Stimulated activated CD8-positive, alpha-beta memory T cell treated with anti-CD3 and anti-CD28 coated beads, Interleukin-2, amount 100 ng/mL, for 1 hour (primary cell): ENCODE measurements at places on chromosomes 3 and 15.

DNA sequence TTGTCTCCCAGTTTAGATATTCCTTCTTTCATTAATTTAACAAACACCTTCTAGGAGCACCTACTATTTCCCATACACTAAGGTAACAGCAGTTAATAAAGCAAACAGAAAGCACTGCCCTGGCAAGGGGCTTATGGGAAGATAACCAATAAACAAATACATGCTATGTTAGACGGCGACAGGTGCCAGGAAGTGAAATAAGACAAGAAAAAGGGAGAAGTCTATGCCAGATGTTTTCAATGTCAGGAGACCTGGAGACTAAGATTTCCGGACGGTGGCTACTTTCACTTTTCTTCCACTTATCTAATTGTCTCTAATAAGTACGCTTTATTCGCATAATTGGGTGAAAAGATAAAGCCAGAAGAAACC is 32.5 kb upstream of the ZNF445 start:
- no peak for DNase-seq

DNA sequence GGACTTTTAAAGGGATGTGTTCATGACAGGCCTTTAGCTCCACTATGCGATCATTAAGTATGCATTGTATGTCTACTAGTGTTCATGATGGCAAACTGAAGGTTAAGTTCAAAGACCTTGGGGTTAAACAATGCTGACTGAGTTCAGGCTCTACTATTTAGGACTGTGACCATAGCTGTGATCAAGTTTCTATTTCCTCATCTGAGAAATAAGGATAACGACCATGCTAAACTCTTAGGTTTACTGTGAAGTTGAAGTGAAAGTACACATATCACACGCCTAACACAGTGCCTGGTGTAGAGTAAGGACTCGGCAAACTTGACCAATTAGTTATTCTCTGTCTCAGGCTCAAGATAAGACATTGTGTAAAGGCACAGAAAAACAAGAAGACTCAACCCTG is 243.2 kb downstream of the MBNL1 start:
- no peak for DNase-seq

DNA sequence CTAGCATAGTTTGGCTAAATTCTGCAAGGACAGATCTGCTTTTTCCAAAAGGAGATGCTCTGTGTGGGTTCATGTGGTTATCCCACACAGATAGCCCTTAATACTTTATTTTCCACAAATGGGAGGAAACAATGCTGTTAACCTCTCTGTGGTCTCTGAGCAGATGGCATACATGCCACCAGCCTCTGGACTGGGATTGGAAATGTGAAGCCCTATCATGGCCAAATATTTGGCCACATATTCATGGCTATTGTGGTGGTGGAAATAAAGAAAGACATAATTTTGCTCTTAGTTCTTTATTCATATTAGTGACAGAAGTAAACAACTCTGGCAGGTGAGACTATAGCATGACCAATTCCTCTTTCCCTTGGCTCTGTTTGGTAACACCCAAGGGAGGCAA is 726.2 kb downstream of the ROBO1 start:
- DNase-seq = no peak

DNA sequence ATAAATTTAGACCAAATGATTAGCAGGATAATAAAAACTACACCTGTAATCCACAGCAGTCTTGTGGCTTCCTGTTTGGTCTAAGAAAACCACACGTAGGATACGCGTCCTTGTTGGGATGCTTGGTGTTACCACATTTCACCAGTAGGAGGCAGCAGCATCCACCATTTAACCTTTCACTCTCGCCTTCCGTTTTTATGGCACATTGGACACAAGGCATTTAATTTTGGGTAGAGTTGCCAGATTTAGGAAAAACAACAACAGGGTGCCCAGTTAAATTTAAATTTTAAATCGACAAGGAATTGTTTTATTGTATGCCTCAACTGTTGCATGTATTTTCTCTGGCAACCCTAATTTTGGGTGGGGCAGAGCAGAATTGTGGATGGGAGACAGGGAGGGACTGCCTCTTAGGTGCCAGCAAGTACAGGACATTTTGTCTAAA is 6.3 kb downstream of the LRRC31 start:
- peak; percentile 11 for DNase-seq

DNA sequence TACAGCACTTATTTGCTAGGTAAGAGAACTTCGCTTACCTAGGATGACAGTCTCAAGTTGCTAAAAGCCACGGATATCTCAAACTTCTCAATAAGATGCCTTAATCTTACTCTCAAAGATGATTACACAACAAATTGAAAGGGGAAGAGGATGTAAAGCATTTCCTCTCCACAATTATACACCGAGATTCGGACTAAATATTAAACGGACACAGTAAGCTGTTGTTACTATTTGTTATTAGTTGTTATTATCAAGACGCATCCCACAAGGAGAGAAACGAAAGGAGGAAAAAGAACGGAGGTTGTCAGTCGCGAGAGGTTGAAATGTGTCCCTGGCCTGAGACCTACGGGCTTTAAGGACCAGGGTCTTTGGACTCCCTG is 660 bp downstream of the ZNF106 start:
- no peak for DNase-seq

DNA sequence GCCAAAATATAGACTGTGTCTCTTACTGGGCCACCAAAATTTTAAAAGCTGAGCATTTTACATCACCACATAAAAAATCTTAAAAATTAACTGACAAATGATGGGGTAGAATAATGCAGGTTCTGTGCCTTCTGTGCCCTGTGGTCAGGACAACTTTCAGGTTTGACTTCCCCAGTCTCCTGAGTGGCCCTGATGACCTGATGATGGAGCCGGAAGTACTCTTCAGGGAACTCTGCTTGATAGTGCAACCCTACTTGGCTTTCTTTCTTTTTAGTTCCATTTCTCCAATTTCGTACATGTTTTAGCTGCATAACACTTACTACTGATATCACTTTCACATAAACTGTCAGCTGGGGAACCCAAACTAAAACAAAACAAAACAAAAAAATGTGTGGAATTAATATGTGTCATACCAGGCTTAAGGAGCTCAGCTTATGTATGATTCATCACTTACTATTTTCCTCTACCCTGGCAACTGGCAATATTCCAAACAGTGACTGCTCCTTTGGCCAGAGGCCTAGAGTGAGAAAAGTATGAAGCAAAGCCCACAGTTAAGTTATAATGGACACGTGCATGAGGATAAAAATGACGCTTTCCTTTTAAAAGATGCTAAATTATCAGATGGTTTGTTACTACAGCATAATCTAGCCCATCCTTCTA is 194.3 kb downstream of the BCHE start:
- DNase-seq = no peak

GRCh38 chr3:138356730-138357405 is 8.5 kb downstream of the MRAS start:
- no peak for DNase-seq

DNA sequence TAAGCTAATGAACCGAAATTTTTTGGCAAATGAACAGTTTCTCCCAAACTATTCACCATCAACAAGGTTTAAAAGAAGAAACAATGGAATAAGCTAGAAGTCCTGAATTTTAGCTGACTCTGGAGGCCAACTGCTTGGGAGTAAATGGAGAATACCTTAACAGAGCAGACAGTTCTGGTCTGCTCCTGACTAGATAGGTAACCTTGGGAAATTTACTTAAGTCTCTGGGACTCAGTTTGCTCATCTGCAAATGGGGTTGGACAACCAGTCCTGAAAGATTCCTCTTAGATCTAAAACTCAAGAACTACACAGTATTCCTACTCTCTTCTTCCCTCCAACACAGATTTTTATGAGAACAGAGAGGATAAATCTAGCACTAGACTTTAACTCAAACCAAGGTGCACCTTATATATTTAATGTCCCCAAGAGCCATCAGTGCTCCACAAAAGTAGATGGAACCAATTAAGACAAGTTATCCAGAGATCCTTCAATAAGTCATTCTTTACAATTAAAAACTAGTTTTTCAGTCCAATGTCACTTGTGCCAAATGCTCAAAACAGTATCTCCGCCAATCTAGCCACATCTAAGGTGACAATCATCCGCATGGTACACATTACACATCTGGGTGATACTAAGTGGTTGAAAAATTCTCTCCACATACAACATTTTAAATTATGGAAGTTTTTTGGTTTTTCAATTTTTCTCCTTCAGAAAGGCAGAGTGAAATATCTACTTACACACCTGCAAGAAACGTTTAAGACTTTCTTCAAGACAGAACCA is 1.5 kb downstream of the RHOA start:
- DNase-seq = no peak

- DNase-seq = no peak
These were observed 45.0 kb upstream of the SACM1L start for GRCh38 chr3:45644063-45644790.

GRCh38 chr15:85361323-85361722 is 19.1 kb upstream of the AKAP13 start:
- DNase-seq = no peak

- no peak for DNase-seq
These were observed 107.0 kb upstream of the PFN2 start for GRCh38 chr3:150077581-150078247.

DNA sequence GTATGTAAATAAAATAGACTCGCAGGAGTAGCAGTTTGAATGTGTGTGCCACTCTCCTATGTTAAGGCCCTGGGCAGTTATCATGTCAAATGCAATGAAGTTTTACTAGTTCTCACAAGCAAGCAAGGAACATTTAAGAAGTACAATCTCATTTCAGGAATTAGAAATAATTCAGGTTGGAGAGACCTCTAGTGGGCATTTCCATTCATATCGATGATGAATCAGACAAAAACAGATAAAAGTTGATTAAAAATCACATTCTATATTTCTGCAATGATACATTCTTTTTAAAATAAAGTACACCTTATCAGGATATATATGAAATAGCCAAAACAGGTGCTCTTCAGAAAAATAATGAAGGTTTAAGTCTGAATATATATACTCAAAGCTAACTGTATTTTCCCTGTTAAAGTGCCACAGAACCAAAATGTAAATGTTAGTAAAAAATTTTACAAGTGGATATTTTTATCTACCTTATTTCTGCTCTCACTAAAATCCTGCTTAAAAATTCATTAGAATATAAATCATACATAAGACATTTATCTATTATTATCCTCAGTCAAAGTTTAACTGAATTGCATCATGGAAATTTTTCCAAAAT is 492.4 kb upstream of the FRG2C start:
- no peak for DNase-seq

DNA sequence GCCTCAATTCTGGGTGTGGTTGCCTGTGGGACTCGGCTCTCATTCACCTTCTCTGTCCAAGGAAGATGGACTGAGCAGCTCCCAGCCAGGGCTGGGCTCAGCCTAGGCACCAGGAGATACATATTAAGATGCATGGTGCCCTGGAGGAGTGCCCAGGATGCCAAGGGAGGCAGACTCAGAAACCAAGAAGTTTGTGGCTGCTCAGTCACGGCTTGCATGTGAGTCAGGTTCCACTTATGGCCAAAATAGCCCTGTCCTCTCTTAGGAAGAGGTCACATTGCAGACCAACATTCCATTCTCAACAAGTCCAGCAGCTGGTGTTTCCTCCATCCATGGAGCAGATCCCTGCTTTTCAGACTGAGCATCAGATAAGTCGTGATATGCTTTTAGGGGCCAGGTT is 21.8 kb downstream of the CDCP1 start:
- no peak for DNase-seq

DNA sequence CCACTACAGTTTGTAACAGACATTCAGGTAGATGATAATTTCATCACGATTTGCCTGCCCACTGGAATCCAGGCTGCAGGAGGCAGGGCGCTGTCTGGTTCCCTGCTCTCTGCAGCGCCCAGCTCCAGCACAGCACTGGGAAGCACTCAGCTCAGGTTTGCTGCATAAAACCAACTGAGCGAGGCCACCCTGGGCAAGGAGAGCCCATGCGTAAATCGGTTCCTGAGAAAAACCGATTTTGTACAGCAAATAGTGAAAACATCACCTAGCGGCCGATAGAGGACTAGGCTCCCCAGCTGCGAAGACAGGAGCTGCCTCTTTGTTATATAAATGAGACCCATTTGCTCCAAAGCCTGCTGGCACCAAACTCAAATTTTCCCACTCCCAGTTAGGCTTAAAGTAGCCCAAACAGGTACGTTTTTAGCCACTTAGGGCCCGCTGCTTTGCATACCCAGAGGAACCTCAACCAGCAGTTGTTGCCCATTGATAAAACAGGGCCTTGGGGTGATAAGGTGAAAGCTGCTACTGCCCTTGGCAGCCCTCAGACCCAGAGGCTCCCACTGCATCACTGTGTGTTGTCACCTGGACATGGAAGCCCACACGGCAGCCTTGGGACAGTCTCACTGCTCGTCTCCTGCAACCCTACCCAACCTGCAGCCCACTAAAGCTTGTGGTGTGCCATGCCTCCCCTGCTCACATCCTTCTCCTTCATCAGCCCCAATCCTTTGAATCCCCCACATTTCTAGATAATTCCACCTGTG is 47.5 kb downstream of the ALDH1L1 start:
- DNase-seq = no peak

GRCh38 chr3:113625834-113626233 is 70.6 kb downstream of the USF3 start:
- DNase-seq = no peak

DNA sequence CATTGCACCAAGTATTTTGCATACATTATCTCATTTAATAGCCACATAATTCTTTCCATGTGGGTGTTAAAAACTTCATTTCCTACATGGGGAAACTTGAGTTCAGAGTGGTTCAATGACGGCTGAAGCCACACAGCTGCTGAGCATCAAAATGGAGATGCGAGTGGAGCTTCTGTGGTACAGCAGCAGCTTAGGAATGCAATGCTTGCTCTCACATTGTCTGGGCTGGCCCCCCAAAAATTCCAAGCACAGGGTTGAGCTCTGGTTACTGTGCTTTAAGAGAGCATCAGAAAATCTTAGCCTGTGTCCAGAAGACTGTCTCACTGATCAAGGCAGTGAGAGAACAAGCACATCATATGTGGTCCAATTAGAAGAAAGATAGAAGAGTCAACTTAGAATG is 57.4 kb upstream of the GADL1 start:
- DNase-seq = no peak

- DNase-seq = no peak
These were observed 15.0 kb downstream of the CEP70 start for GRCh38 chr3:138578961-138579574.

DNA sequence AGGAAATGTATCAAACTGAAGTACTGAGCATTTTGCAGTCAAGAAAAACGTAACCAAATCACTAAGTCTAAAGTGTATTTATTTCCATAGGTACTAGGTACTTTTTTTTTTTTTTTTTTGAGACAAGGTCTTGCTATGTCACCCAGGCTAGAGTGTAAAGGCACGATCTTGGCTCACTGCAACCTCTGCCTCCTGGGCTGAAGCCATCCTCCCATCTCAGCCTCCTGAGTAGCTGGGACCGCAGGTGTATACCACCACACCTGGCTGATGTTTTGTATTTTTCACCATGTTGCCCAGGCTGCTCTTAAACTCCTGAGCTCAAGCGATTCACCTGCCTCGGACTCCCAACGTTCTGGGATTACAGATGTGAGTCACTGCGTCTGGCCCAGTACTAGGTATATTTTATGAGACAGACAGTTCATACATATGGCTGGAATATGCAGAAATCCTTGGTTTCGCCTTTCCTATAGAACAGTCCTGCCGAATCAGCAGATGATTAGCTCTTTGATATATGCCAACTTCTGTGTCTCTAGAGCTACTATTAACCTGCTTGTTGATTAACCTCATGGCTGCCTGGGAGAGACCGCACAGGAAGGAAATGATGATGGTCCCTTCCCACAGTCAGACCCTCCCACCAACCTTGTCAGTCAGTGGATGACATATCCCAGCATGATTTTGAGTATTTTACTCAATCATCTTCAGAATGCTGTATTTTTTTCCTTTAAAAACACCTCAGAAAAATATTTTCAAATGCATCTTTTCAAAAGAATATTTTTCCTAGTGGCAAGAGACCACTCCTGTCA is 32.3 kb downstream of the TMOD3 start:
- DNase-seq = peak; percentile 21
